ENCODE measurements at places on chromosomes 3 and 15.

DNA sequence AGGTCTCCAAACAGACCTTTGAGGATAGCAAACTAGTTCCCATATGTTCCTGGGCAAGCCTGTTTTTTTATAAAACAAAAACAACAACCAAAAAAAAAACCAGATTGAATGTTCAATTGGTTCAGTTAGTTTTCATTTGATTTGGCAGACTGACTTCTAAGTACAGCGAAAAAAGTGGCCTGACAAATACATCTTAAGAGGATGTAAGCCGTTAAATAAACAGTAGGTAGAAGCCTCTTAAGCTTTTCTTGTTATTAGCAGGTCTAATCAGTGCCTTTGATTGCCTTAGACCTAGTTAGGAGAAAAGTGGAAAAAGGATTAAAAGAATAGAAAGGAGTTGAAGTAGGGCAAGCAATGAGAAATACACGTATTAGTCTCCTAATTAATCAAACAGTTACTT, 13.2 kb downstream of the TSC22D2 start:
- DNase-seq, result no peak

- DNase-seq, result no peak
These were observed 73.5 kb downstream of the EPHB3 start for GRCh38 chr3:184635126-184635525.

DNA sequence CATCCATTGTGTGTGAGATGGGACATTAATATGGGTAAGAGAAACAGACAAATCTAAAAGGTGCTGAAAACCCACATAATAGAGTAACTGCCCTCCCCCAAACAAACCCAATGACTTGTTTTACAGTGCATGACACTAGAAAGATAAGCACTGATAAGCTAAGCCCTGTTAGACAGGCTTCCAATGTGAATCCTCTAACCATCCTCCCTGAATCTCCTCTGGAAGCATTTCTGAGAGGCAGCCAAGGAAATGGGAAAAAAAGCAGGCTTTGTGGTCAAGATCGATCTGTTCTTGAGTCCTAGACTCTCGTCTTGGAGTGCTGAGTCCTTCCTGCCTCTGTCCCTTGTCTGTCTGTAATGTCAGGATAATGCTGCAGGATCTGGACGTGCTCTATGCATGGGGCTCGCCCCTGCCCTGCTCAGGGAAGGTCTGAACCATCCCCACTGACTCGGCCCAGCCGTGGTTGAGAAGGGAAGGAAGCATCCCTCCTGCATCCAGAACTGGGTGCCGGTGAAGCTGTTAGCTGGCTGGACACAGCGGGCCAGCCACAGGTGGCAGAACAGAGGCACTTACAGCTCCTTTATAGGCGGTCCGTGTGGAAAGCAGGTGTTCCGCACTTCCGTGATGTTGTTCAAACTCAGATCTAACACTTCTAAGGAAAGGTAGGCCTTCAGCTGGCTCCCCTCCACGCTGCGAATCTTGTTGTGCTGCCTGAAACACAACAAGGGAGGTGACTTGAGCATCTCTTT, 84.1 kb downstream of the LRIG1 start:
- DNase-seq, result no peak

DNA sequence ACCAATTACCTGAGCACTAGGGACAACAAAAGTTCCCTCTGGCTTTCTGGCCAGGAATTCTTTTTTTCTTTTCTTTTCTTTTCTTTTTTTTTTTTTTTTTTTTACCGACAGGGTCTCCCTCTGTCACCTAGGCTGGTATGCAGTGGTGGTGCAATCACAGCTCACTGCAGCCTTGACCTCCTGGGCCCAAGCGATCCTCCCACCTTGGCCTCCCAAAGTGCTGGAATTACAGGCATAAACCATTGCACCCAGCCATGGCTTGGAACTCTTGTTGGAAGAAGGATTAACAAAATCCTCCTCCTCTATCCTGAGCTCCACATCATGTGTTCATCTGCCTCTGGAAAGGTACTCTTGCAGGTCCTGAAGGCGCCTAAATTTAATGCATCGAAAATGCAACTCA, 2.9 kb upstream of the LTF start:
- DNase-seq, result no peak

DNA sequence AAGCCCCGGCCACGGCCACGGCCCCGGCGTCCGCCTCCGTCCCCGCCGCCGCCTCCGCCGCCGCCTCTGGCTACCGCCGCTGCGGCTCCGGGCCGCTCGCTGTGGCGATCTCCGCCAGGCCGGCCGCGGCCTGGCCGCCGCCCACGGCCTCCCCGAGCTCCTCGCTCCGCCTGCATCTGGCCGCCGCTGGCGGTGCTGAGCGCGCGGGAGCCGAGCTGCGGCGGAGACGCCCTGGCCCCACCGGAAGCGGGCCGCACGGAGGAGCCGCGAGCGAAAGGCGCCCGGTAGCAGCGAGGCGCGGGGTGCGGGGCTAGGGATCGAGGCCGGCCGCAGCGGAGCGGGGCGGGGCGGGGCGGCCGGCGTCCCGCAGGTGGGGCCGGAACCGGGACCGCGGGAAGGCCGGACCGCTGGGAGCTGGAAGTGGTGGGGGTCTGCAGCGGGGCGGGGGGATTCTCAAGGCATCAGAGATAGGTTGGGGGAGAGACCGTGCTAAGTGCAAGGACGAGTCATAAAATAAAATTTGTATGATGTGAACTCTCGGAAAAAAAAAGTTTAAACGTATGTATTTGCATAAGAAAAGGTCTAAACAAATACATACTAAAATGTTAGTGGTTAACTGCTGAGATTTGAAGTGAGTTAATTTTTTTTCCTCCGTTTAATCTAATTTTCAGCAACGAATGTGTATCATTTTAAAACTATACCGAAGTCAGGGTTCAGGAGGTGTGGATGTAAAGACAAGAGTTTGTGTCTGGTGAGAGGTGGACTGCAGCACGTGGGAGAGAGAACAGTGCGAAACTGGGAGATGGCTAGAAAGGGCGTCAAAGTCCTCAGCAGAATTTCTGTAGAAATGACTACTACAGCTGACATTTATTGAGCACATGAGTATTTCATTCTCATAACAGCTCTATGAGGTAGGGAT, at the start of gene AVEN:
TSS of gene AVEN (minus strand) at position 334 of the 919 bp plus-strand sequence. CDS start at position 176, 158 bp downstream.
- peak; percentile 40 for DNase-seq

- DNase-seq, result no peak
These were observed 75.3 kb upstream of the STRIT1 start for GRCh38 chr3:155368786-155369185.

- no peak for DNase-seq
These were observed 114.1 kb upstream of the DNAJC19 start for GRCh38 chr3:181103605-181104004.

DNA sequence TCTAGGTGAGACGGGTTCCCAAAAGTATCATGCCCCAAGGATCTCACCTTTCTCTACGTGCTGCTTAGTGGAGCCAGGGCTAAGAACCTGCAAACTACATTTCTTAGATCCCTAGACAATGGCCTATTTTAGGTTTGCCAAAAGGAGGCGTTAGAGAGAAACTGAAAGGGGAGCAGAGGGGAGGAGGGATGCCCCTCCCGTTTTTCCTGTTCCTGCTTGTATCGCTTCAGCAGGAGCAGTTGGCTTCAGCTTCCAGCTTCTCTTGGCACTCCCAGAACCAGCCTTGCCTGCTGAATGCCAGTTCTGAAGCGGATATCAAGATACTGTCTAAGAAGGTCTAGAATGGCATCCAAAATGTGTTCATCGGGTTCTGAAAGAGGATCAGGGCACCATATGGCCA, 58.4 kb upstream of the ABHD17C start:
- no peak for DNase-seq

GRCh38 chr15:100495861-100496260, 32.9 kb downstream of the CERS3 start:
- DNase-seq, result no peak

DNA sequence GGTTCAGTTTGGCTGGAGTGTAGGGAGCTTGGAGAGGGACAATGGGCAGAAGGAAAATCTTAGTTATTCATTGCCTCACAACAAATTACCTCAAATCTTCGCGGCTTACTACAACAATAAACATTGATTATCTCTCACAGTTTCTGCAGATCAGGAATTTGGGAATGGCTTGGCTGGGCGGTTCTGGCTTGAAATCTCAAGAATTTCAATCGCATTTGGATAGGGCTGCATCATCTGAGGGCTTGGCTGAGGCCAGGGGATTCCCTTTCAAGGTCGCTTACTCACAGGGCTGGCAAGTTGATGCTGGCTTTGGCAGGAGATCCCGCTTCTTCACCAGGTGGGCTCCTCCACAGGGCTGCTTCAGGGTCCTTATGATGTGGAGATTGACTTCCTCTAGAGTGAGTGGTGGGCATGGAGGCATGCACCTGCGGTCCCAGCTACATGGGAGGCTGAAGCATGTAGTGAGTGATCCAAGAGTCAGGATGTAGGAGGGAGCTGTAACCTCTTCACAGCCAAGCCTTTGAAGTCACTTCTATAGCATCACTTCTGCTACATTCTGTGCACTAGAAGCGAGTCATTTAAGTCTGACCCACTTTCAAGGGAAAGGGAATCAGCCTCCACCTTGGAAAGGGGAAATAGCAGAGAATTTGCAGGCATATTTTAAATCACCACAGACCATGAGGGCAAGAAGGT, 63.1 kb downstream of the CDC25A start:
- no peak for DNase-seq

DNA sequence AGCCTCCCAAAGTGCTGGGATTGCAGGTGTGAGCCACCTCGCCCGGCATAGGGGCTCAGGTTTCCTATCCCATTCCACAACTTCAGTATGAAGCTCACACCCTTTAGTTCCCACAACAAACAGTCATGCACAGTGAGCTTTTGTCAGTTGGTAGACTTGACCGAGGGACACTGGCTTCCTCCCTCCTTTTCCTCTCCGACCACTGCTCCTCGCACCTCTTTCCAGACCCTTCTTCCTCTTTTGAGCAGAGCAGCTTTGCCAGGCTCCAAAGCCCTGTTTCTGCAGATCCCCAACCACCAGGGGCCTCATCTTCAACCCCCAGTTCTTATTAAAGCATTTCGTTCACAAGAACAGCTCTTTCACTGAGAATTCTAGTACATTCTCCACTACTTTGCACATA, 12.7 kb upstream of the CILP start:
- DNase-seq, result no peak

DNA sequence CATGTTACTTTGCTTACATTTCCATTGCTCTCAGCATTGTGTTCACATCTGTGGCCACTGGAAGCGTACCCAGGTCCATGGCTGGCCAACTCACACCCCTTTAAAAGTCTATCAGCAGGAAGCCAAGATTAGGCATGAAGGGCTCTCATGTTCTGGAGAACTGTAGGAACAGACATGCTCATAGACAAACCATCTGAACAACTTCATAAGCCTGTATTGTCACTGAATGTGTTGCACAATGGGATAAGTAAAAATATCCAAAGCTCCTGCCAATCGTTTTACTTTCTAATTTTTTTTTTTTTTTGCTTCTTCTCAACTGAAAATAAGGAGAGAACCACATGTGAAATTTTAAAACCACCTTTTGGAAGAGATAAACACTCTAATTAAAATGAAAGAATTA, 6.4 kb downstream of the RPLP1 start:
- DNase-seq, result no peak

GRCh38 chr3:15206662-15207576, 873 bp downstream of the CAPN7 start:
- no peak for DNase-seq

- no peak for DNase-seq
These were observed 22.0 kb downstream of the GPR15 start for GRCh38 chr3:98553753-98554152.

DNA sequence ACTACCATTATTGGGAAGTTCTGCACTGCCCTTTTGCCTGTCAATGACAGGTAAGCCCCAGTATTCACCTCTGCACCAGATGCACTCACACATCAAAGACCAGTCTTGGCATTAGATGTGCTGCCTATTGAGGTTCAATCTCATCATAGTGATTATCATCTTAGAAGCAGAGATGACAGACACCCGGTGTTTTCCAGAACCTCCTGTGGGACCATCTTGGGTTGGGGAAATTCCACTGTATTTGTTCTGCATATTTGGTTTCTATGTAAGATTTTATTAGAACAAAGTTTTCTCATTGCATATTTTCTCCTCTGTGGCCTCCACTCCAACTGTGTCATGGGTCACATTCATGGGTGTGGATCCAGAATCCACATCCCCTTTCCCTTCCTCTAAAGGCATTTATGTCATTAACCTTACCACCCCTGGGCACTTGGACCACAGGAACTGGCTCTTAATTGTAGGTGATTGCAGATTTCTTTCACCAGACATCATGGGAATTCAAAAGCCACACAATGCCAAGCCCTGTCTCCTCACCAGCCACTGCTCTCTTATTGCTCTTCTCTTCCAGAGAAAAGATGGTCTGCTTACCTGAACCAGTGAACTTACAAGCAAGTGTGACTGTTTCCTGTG, 31.2 kb downstream of the PLA1A start:
- DNase-seq, result no peak

DNA sequence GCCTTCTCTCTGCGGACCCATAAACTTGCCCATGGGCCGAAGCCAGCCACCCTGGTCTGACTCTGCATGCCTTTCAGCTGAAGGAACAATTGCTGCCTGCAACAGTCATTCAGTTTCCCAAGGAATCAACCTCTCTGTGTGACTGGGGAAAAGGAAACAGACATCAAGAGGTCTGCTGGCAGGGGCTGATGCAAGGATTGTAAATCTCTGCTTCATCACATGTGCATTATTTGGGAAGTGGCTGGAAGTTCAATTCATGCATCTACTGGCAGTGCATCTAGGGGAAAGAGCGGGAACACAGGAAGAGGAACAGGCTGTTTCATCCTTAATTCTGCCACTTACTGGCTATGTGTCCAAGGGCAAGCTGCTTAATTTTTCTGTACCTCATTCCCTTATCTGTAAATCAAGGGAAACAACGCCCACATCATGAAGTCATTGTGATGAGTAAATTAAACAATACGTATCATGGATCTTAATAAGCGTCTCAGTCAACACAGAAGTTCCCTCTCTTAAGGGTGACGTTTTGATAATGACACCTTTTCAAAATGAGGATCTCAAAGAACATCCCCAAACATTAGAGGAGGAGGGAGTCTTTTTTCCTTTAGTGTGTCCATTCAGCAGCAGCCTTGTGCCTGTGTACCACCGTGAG, 17.4 kb upstream of the ADPGK start:
- no peak for DNase-seq

- peak; percentile 39 for DNase-seq
These were observed 110.8 kb downstream of the TBC1D2B start for GRCh38 chr15:77966540-77967234.

DNA sequence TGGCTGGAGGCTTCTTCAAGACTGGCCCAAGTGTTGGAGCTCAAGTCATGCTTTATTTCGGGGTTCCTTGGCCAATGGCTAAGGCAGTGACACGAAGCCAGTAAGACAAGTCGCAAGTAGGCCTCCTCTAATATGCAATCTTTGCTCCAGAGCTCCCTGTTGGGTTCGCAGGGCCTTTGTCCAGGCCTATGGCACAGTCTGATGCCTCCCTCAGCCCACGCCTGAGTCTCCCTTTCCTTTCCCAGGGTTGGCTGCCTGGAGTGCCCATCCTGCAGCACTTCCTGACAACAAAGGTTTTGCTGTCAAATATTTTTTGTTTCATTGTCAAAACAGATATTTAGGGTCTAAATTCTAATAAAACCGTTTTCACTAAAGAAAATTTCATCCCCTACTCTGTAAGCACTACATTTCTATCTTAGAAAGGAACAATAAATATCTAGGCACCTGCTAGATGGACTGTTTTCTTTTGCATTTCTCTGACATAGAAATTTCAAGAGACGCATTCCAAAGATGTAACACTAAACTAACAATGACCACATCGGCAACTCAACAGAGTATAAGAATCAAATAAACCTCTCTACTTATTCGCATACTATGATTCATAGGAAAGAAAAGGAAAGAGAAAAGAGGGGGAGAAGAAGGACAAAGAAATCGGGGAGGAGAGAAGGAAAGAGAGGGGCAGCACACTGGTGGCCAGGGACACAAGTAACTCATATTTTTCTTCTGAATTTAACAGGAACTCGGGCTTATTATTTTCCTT, 393.1 kb upstream of the ATP11B start:
- no peak for DNase-seq

- DNase-seq, result no peak
These were observed 301.7 kb downstream of the GBE1 start for GRCh38 chr3:81459733-81460132.
